ENCODE measurements at places on chromosomes 11 and 22.

DNA sequence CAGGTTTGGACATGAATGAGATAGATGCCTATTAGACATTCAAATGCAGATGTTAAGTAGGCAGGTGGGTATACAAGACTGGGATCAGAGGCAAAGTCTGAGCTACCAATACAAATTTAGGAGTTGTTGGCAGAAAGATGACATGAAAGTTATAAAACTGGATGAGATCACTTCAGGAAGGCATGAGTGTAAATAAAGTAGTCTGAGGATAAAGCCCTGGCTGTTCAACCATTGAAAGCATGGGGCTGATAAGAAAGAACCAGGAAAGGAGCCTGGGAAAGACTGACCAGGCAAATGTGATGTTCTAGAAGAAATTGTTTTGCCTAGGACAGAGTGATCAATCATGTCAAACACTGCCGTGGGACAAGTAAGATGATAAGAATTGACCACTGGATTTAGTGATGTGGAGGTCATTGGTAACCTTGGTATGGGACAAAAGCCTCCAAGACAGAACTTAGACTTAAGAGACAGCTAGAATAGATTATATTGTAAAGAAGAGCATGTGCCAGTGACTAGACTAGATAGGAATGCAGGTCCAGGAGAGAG is 98.5 kb downstream of the EHF start:
- no peak for DNase-seq
- H3K36me3 ChIP-seq = no peaks in the 10 kb centered on the region
- H3K4me3 ChIP-seq = no peak overlapping the region
- H3K27ac ChIP-seq = no peak overlapping the region
- no peaks in the 10 kb centered on the region for H3K4me1 ChIP-seq
- no peaks in the 10 kb centered on the region for H3K27me3 ChIP-seq

GRCh38 chr11:119284344-119285157 is 32.4 kb downstream of the MCAM start:
- H3K36me3 ChIP-seq = peaks cover 26% of the 10 kb centered on the region
- DNase-seq = peak; percentile 34
- H3K27ac ChIP-seq = no peak overlapping the region
- H3K27me3 ChIP-seq = no peaks in the 10 kb centered on the region
- no peak overlapping the region for H3K4me3 ChIP-seq

DNA sequence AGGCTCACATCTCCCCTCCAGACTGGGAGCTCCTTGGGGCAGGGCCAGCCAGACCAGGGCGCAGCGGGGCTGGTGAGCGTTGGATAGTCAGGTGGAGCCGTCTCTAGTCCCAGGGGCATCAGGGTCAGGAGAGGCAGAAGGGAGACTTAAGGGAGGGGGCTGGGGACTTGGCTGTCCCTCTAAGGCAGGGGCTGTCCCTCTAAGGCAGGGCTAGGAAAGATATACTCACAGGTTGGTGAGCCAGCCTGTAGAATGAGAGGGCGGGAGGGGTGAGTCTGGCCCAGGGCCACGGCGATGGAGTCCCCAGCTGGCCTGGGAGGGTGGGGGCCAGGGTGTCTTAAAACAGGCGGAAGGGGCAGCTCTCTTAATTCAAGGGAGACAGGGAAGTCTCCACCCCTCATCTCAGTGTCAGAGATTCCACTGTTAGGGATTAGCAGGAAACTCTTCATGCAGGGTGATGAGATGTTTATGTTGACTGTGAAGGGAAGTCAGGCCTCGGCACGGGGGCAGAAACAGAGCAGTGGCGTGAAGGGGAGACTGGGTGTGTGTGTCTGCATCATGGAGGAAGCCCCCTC is 11.3 kb downstream of the P2RY2 start:
- DNase-seq = no peak
- no peaks in the 10 kb centered on the region for H3K27me3 ChIP-seq
- H3K4me3 ChIP-seq = no peak overlapping the region
- H3K4me1 ChIP-seq = peaks cover 16% of the 10 kb centered on the region
- H3K27ac ChIP-seq = no peak overlapping the region
- no peaks in the 10 kb centered on the region for H3K36me3 ChIP-seq

GRCh38 chr22:40838486-40838885 is 18.0 kb downstream of the ST13 start:
- no peak overlapping the region for H3K27ac ChIP-seq
- H3K4me1 ChIP-seq = peaks cover 8% of the 10 kb centered on the region
- no peaks in the 10 kb centered on the region for H3K27me3 ChIP-seq
- DNase-seq = no peak

DNA sequence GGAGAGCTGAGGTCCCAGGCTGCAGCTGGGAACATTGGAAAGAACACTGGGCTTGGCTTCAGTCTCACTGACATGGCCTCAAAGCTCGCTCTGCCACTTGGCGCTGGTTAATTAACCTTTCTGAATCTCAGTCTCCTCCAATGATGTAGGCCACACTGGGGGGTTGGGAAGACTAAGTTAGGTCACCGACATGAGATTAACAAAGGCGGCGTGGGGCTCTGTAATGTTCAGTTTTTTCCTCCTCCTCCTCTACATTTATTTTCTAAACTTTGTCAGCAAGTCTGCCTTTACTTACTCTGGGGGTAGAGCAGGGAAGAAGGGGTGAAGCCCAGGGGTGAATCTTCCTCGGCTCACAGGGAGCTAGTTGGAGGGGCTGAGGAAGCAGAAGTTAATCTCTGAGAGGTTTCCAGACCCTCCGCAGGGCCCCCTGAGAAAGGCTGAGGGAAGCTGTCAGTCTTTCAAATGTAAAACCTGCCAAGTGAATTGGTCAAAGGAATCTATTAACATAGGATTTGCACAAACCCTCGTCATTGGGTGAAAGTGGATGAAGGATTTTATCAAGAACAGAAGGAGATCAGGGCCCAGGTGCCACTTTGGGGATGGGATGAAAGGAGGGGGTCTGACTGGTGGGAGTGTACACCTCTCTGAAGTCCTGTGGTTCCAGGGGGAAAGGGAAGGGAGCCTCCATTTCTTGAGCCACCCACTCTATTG is 32.1 kb upstream of the TENM4 start:
- H3K4me3 ChIP-seq = no peak overlapping the region
- H3K36me3 ChIP-seq = no peaks in the 10 kb centered on the region
- DNase-seq = no peak
- no peaks in the 10 kb centered on the region for H3K27me3 ChIP-seq
- H3K4me1 ChIP-seq = no peaks in the 10 kb centered on the region

- H3K4me1 ChIP-seq = peaks cover 31% of the 10 kb centered on the region
- H3K27ac ChIP-seq = no peak overlapping the region
- H3K27me3 ChIP-seq = peaks cover 4% of the 10 kb centered on the region
- H3K4me3 ChIP-seq = no peak overlapping the region
- DNase-seq = no peak
Observed at GRCh38 chr11:17768547-17768946, 34.0 kb downstream of the KCNC1 start.

DNA sequence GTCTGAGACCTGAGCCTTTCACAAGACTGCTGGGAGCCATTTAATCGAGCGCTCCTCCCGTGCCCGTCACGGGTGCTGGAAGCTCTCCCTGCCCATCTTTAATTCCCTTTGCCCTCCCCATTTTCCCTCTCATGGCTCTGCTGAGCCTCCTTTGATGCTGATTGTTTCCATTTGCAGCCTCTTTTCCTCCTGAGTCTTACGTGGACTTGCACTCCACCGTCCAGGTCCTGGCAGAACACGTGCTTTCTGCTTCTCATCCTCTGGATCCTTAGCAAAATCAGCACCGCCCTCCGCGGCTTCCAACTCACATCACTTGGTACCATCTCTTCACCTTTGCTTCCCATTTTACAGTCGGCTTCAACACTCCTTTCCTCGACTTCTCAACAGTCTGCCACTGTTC is 7.3 kb downstream of the IFT27 start:
- H3K4me3 ChIP-seq = no peak overlapping the region
- no peak for DNase-seq
- peaks cover 52% of the 10 kb centered on the region for H3K27me3 ChIP-seq
- H3K36me3 ChIP-seq = no peaks in the 10 kb centered on the region
- no peak overlapping the region for H3K27ac ChIP-seq
- H3K4me1 ChIP-seq = no peaks in the 10 kb centered on the region

- no peaks in the 10 kb centered on the region for H3K36me3 ChIP-seq
- no peak overlapping the region for H3K4me3 ChIP-seq
- no peak for DNase-seq
- no peaks in the 10 kb centered on the region for H3K4me1 ChIP-seq
Observed at GRCh38 chr11:128796270-128796669, 70.8 kb downstream of the KCNJ1 start.

GRCh38 chr22:46122980-46123693 is 27.2 kb upstream of the PPARA start:
- H3K27me3 ChIP-seq = peaks cover 54% of the 10 kb centered on the region
- H3K36me3 ChIP-seq = no peaks in the 10 kb centered on the region
- H3K27ac ChIP-seq = no peak overlapping the region
- H3K4me1 ChIP-seq = peaks cover 52% of the 10 kb centered on the region
- H3K4me3 ChIP-seq = no peak overlapping the region

- H3K4me1 ChIP-seq = no peaks in the 10 kb centered on the region
- DNase-seq = no peak
- H3K27me3 ChIP-seq = peaks cover 60% of the 10 kb centered on the region
- H3K27ac ChIP-seq = no peak overlapping the region
- no peaks in the 10 kb centered on the region for H3K36me3 ChIP-seq
- H3K4me3 ChIP-seq = no peak overlapping the region
Observed at GRCh38 chr11:18741783-18742182, 15.8 kb upstream of the IGSF22 start.

GRCh38 chr11:29251738-29252137 is 765.1 kb downstream of the KCNA4 start:
- no peaks in the 10 kb centered on the region for H3K36me3 ChIP-seq
- H3K27ac ChIP-seq = no peak overlapping the region
- no peaks in the 10 kb centered on the region for H3K27me3 ChIP-seq
- no peaks in the 10 kb centered on the region for H3K4me1 ChIP-seq

GRCh38 chr11:4830346-4830745 is 9.2 kb downstream of the OR51F2 start:
- no peaks in the 10 kb centered on the region for H3K36me3 ChIP-seq
- no peak overlapping the region for H3K27ac ChIP-seq
- no peaks in the 10 kb centered on the region for H3K4me1 ChIP-seq
- DNase-seq = no peak
- no peak overlapping the region for H3K4me3 ChIP-seq

GRCh38 chr11:24716403-24716802 is 219.6 kb downstream of the LUZP2 start:
- DNase-seq = no peak
- H3K4me1 ChIP-seq = no peaks in the 10 kb centered on the region
- H3K27ac ChIP-seq = no peak overlapping the region
- no peaks in the 10 kb centered on the region for H3K27me3 ChIP-seq
- no peak overlapping the region for H3K4me3 ChIP-seq
- H3K36me3 ChIP-seq = no peaks in the 10 kb centered on the region

GRCh38 chr11:11743216-11743615 is 98.6 kb upstream of the USP47 start:
- no peak for DNase-seq
- H3K27ac ChIP-seq = no peak overlapping the region
- H3K27me3 ChIP-seq = peaks cover 5% of the 10 kb centered on the region
- H3K4me3 ChIP-seq = no peak overlapping the region

GRCh38 chr22:18056161-18056666 is 21.6 kb upstream of the PEX26 start:
- H3K27ac ChIP-seq = peak overlapping the region; percentile 6
- DNase-seq = peak; percentile 77
- no peaks in the 10 kb centered on the region for H3K27me3 ChIP-seq
- peaks cover 72% of the 10 kb centered on the region for H3K4me1 ChIP-seq

DNA sequence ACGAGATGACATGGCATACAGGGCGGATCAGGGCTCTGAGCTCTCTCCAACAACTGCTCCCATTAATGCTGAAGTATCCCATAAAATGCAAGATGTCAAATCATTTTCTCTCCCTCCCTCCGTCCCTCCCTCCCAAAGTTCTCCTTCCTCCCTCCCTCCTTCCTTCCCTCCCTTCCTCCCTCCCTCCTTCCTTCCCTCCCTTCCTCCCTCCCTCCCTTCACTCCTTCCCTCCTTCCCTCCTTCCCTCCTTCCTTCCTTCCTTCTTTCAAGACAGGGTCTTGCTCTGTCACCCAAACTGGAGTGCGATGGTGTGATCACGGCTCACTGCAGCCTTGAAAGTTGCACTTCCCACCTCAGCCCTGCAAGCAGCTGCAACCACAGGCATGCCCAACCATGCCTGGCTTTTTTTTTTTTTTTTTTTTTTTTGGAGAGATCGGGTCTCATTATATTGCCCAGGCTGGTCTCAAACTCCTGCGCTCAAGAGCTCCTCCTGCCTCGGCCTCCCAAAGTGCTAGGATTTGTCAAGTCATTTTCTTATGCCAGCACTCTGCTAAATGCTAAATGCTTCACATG is 38.2 kb downstream of the TXN2 start:
- DNase-seq = no peak
- H3K27ac ChIP-seq = no peak overlapping the region
- no peak overlapping the region for H3K4me3 ChIP-seq
- H3K36me3 ChIP-seq = no peaks in the 10 kb centered on the region
- H3K27me3 ChIP-seq = no peaks in the 10 kb centered on the region

DNA sequence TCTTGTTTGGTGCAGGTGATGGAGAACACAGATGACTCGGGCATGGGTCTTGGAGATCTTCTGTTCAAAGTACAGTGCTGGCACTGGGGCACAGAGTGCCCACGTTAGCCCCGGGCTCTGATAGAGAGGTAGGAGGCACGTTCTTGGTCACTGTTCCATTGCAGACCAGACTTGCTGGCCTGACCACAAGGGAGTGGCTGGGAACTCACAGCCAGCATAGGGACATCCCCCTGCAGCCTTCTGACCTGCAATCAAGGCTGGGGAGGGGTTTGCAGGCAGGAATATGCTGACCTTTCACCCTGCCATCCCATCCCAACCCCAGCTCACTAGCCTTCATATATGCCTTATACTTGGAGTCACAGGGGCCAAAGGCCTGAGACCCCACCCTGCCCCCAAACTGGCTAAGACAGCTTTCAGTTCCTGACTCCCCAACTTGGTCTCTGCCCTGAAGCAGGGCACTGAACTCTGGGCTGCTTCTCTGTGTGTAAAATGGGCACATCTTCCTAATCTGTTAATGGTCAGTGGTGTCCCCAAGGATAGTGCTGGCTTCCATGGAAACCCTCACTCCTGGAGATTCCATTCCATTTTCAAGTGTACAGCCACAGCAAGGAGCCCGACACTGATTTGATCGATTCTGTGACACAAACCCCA is 4.6 kb downstream of the MRPL49 start:
- peaks cover 43% of the 10 kb centered on the region for H3K36me3 ChIP-seq
- no peak overlapping the region for H3K4me3 ChIP-seq
- H3K27ac ChIP-seq = no peak overlapping the region
- no peak for DNase-seq
- H3K4me1 ChIP-seq = peaks cover 20% of the 10 kb centered on the region

GRCh38 chr11:6498121-6498520 is 1.0 kb downstream of the DNHD1 start:
- H3K36me3 ChIP-seq = peaks cover 23% of the 10 kb centered on the region
- H3K27ac ChIP-seq = no peak overlapping the region
- no peak for DNase-seq
- H3K4me1 ChIP-seq = no peaks in the 10 kb centered on the region

GRCh38 chr11:48036011-48036410 is 55.7 kb downstream of the PTPRJ start:
- H3K27me3 ChIP-seq = no peaks in the 10 kb centered on the region
- H3K4me3 ChIP-seq = no peak overlapping the region
- no peaks in the 10 kb centered on the region for H3K36me3 ChIP-seq
- H3K4me1 ChIP-seq = no peaks in the 10 kb centered on the region
- no peak for DNase-seq

- no peak overlapping the region for H3K4me3 ChIP-seq
- DNase-seq = no peak
- peaks cover 22% of the 10 kb centered on the region for H3K27me3 ChIP-seq
- no peak overlapping the region for H3K27ac ChIP-seq
Observed at GRCh38 chr11:131038597-131038996, 122.3 kb upstream of the SNX19 start.

All from HepG2 (cell line).